ENCODE measurements at places on chromosomes 2 and 18. TPM values are rescaled to one million over a fixed set of nuclear protein-coding genes. Genes with fewer than 3 reads are reported as not detected.
A peak's percentile ranks its signal among the peaks of the same experiment; 100 is the strongest.

GRCh38 chr18:22624176-22624575, 206.5 kb upstream of the CTAGE1 start:
- DNase-seq = no peak

GRCh38 chr18:74944676-74945075, 264.3 kb downstream of the PTGR3 start:
- no peak for DNase-seq

DNA sequence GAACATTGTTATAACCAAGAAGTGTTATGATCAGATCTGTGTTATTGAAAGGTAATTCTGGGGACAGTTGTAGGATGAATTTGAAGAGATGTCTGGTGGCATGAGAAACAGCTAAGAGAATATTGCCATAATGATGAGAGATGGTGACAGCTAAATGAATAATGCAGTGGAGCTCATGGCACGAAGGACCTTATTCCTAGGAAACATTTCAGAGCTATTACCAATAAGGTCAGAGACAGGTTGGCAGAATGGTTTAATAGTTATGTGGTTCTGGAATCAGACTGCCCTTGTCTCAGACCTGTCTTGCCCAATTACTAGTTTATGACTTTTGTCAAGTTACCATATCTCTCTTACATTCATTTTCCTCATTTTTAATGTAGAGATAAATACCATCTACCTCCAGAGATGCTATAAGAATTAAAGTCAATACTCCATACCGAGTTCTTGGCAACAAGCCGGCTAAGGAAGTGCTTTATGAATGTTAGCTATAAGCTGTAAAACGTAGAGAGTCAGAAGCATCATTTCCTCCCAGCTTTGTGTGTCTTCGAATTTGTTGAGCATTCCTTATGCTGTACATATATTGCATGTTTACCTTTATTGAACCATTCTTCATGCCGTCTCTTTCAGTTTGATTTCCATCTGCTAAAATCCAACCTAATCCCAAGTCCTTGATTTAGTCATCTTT, 73.6 kb upstream of the COL5A2 start:
- no peak for DNase-seq

DNA sequence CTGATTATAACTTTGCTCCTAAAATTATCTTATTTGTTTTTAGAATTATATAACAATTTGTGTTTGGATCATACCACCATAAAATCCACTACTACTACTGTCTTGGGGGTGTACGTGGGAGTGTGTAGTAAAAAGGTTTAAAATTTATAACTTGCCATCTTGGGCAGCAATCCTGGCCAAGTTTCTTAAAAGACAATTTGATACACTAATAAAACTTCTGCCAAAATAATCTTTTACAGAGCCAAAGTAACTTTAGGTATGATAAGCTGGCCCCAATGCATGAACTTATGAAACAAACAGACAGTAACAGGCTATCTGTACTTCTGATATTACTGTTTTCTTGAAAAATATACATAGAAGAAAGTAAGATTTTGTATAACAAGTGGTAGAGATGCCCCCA, 11.3 kb upstream of the UBE2E3 start:
- DNase-seq = no peak

DNA sequence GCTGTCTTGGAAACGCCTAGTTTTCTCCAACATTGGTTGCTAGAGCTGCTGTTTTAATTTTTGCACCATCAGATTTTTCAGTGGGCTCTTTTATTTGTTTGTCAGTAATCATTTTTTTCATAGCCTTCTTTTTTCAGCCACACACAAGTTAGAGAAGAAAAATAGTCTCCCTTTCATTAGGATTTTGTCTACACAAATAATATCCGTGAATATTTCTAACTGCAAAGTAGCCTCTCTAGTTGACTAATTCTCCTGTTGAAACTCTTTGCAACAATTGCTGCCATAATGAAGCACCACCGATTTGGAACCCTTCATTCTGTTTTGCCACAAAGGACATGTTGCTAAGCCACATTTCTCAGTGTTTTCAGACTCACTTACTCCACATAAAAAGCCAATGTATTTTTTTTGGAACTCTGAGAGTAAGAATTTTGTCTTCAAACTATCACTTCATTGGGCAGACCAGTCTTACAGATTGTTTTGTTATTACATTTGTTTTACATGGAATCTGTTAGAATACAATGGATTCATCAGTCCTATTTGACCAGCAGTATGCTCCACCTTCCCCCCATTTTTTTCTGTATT, 9.6 kb downstream of the KCNJ3 start:
- no peak for DNase-seq

DNA sequence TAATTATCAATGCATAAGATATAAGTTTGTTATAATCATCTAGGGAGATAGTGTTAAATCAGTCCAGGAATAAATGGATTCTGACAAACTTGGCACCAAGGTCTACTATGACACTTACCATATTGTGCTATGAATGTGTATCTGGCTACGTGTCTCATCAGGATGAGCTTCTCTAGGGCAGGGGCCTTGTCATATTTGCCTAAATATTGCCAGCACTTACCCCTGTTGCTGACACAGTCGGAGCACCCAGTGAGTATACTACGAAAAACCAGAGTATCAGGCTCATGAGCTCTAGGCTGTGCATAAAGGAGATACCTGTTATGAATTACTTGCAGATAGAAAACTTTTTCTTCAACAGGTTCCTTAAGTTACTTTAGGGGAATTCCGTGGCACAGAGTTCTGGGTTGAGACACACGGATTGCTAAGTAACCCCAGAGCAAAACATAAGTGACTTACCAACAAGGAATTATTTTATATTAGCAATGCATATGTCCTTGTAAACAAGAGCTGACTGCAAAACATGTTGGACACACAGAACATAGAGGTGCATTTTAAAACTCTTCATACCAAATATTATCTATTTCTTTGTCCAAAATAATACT, 7.7 kb upstream of the TTC39C start:
- DNase-seq = no peak

DNA sequence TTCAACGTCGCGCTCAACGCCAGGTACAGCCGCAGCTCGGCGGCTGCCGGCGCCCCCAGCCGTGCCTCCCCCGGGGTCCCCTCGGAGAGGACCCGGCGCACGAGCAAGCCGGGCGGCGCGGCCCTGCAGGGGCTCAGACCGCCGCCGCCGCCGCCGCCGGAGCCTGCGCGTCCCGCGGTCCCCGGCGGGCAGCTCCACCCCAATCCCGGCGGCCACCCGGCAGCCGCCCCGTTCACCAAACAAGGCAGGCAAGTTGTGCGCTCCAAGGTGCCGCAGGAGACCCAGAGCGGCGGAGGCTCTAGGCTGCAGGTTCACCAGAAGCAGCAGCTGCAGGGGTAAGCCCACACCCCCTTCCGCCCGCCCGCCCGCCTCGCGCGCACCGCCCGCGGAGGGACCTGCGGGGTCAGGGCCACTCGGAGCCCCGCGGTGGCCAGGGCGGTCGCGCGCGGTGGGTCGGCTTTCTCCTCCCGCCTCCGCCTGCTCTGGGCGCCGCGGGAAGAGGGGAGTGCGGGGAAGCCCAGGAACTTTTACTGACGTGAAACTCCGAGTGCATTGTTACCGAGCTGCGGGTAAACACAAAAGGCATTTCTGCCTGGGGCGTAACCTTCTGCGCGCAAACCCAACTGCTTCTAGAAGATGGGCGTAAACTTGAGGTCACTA, 861 bp downstream of the LTBP1 start:
- DNase-seq = peak; percentile 36

DNA sequence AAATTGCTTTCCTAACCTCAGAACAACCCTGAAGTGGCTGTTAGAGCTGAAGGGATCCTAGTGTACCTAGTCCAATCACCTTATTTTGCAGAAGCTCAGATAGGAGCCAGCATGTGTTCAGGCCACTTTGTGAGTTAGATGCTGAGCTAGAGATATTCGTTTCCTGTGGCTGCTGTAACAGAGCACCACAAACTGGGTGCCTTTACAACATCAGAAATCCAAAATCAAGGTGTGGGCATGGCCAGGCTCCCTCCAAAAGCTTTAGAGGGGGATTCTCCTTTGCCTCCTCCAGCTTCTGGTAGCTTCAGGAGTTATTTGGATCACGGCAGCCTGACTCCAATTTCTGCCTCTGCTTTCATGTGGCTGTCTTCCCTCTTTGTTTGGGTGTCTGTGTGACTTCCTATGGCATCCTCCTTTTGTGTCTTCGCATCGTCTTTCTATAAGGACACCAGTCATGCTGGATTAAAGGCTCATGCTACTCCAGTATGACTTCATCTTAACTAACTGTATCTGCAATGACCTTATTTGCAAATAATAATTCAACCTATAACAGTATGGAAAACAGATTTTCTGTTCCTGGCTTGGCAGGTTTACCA, 86.3 kb upstream of the TGFA start:
- DNase-seq = no peak

DNA sequence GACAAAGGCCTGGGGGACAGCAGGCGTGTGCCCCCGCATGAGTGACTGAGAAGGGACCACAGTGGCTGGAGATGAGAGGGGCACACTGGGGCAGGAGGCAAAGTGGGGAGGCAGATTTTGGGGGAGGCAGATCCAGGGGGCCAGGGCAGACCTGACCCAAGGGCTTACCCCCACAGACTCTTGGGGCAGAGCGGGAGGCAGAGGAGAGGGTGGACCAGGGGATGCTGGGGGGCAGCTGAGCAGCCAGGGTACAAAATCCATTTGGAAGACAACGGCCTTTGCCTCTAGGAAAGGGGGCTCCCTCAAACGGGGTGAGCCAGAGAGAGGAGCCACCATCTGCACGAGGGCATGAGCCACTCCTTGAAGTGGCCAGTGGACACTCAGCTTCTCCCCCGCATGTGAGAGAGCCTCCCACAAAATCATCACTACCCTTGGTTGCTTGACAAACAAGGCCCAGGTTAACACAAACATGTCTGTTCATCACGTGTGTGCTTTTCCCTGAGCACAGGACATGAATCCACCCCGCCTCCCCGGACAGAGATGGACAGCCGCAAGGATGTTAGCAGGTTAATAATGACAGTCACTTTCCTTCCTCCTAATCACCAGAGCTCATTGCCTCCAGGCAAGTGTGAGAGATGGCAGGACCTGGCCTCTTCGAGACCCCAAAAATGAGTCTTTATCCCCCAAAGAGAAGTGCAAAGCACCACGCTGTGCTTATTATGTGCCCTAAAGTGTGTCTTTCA, 72.0 kb upstream of the RAB6C start:
- no peak for DNase-seq

GRCh38 chr2:170824526-170825015, 7.9 kb downstream of the GAD1 start:
- DNase-seq = no peak

DNA sequence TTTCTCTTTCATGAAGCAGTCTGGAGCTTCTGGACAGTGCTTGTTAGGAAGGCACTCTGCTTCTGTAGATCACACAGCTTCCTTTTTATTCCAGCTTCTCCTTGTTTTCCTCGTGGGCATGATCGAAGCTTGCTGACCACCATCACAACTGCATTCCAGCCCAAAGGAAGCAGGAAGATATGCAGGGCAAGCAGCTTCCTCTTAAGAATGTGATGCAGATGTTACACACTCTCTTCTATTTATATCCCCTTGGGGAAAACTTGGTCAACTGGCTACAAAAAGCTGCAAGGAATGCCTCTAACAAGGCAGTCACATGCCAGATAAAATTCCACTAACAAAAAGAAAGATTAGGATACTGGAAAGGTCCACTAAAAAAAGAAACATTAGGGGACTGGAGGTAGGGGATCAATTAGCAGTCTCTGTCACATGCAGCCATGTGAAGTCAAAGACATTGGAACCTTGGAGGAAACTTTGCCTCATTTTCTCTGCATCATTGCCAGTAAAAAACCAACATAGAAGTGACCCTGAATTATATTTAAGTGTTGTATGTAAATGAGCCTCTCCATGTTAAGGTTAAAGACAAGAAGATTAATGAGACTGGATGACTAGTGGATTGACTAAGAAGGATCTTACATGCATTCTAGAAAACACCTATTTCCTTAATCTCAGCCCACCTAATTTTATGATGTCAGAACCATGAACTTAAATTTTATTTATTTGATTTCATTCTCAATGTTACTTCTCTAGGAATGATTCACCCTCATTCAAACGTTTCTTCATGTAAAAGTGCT, 98.3 kb downstream of the NAB1 start:
- no peak for DNase-seq

- peak; percentile 67 for DNase-seq
Observed at GRCh38 chr2:120253021-120253882, 600 bp downstream of the RALB start.

DNA sequence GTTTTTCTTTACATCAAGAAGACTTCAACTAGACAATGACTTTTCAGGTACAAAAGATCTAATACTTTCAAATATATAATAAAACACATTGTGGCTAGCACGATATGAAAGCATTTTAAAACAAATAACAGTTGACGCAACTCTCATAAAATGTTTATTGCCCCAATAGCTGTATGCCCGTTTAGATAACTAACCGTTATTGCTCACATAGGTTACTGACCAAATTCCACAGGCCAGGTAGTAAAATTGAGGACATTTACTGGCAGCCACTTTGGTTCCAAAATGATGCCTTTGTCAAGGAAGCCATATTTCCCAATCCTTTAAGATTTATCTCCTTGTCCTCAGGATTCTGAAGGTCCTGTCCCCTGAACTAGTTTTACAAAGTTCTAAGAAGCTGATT, 2.9 kb upstream of the REG1B start:
- no peak for DNase-seq

- DNase-seq = no peak
Observed at GRCh38 chr2:40097691-40098385, 318.8 kb upstream of the THUMPD2 start.

GRCh38 chr18:28201056-28201455, 24.1 kb upstream of the CDH2 start:
- no peak for DNase-seq

DNA sequence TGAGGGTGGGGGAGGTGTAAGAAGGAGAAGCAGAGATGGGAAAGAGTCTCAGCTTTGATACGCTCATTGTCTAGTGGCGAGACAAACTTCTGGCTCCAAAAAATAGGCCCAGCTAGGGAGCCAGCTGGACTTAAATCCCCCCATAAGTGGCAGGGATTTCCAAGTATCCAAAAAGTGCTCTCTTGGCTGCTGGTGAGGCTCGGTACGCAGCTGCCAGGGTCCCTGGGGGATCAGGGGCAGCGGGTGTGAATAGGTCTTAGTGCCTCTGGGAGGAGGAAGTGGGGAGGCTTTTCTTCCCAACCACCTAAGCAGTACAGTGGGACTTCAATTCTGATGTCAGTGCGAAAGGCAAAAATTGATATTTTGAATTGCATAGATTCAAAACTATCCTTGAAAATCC, 73.5 kb downstream of the ALK start:
- no peak for DNase-seq

- DNase-seq = no peak
Observed at GRCh38 chr18:74152857-74153256, 4.5 kb downstream of the TIMM21 start.

The WDR43 gene
- total RNA-seq = 70.6 TPM

The LAMA3 gene
- total RNA-seq = 0.35 TPM

The MOGAT1 gene
- not detected for total RNA-seq

The ELOA2 gene
- total RNA-seq = not detected

The SAG gene
- not detected for total RNA-seq

The FABP1 gene
- total RNA-seq = not detected

The VPS4B gene
- total RNA-seq = 34.2 TPM

The ADAM23 gene
- total RNA-seq = 34.0 TPM

The UNC80 gene
- 2.8 TPM for total RNA-seq

The ESCO1 gene
- 15.7 TPM for total RNA-seq

The DPP4 gene
- total RNA-seq = 1.6 TPM

The WNT10A gene
- not detected for total RNA-seq

The ANKRD12 gene
- 30.9 TPM for total RNA-seq

The ASB18 gene
- not detected for total RNA-seq

The RBM44 gene
- total RNA-seq = 0.42 TPM

The DHRS9 gene
- total RNA-seq = not detected

The LYG1 gene
- 1.9 TPM for total RNA-seq

The ADD2 gene
- 31.8 TPM for total RNA-seq
